ENCODE measurements at places on chromosomes 3 and 15.

- DNase-seq = no peak
Observed at GRCh38 chr3:98612996-98613517, 19.6 kb upstream of the CPOX start.

DNA sequence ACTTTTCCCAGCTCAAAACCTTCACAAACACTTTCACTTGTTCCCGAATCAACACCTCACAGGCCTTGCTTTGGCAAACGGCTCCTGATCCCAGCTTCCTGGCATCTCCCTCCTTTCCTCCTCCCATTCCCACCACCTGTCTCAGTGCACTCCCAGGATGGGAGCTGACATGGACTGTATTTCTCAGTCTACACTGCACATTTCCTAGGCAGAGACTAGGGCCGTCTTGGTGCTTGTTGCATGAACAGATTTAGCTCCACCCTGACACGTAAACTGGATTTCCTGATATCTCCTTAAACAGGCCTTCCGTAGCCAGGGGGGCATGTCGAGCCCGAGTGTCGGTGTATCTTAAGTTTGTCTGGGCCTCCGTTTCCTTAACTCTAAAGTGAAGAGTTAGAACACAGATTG is 790 bp upstream of the WHAMM start:
- no peak for DNase-seq

DNA sequence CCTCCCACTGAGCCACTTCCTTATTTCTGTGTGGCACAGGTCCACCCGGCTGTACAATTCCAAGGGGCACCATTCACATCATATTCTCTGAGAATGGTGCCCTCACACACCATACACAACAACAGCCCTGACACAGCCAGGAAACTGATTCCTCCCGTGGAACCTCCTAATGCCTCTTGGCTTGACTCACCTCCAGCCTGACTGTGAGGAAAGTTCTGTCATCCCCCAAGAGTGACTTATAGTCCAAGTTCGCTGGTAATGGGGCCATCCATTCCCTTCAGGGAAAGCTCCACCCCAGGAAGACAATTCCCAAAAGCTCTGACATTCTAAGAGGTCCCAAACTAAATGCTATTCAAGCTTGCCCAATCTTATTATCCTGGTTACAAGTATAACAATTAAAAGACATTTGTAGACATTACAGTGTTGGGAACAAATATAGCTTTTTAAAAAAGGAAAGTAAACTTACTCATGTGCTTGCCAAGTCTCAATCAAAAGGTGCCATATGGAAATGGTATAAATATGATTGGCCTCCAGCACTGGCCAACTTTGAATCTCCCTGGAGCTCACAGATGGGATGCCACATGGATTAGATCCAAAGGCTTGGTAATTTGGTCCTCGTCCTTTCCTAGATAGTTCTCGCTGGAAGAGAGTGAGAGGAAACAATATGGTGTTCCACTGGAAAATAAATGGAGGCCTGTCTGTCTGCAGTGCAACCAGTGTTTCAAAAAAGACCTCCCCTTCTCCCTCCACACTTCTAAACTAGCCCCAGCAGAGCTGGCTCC is 56.3 kb upstream of the PSMD6 start:
- peak; percentile 63 for DNase-seq

DNA sequence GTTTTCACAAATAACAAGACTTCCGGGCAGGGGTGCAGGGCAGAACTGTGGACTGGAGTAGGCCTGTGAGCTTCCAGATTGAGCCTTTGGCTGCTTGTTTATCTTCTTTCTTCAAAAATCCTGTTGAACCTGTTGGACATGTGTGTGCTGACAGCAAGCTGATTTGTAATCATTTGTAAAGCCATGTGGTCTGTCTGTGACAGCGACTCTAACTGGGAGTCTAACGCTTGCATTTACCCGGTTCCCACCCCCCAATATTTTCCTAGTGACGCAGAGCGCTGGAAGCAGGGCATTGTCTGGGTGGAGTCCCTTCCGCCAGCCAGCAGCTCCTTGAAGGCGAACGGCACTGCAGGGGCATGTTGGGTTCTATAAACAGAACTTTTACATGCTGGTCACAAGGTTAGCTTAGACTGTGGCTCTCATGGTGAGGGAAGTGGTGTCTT is 85.7 kb upstream of the MYZAP start:
- DNase-seq = no peak

DNA sequence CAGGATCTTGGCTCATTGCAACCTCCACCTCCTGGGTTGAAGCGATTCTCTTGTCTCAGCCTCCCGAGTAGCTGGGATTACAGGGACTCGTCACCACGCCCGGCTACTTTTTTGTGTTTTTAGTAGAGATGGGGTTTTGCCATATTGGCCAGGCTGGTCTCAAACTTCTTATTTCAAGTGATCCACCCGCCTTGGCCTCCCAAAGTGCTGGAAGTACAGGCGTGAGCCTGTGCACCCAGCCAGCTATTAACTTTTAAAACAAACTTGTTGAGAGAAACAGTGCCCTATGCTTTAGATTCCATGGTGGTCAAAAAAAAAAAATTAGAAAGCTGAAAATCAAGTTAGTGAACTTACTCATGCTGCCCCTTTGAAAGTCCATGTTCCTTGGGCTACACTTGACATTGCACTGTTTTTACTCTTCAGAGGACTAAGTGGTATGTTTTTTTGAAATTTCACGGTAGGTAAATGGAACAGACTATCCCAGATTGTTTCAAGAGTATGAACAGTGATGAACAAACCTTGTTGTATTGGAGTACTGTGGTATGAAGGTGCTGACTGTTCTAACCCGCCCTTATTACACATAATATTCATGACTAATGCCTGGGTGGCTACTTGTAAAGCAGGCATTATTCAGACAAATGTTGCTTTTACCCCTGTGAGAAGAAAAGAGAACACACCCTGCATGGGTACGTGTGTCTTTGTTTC is 206.9 kb downstream of the KLHL25 start:
- DNase-seq = peak; percentile 90

- DNase-seq = no peak
Observed at GRCh38 chr3:131744765-131745164, 242.0 kb upstream of the MRPL3 start.

DNA sequence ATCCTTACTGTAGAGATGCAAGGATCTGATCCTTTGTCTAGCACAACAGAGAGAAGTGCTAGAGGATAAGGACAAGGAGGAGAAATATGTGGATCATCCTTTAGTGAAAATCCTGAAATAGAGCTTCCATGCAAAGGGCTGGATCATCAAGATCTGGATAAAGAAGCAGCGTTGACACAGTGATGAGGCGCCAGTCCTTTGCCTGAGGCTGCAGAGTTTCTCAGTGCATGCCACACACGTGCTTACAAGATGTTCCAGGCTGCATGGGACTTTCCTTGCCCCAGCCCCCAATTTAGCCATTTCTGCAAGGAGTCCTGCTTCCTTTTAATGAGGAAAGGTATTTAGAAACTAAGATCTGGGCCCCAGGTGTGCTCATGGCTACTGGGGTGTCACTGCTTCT is 7.2 kb upstream of the ABTB1 start:
- no peak for DNase-seq
